Caudate nucleus (tissue), 63 donors: ENCODE measurements at places on chromosomes 5 and 9.

- DNase-seq, result no peak
Observed at GRCh38 chr9:111683392-111683791, 22.0 kb downstream of the GNG10 start.

GRCh38 chr5:113266227-113266912 is 168.4 kb downstream of the TSSK1B start:
- no peak for DNase-seq

GRCh38 chr5:6875376-6875775 is 162.1 kb downstream of the TENT4A start:
- no peak for DNase-seq

- no peak for DNase-seq
Observed at GRCh38 chr5:52798938-52799337, 11.2 kb downstream of the ITGA1 start.

- DNase-seq, result no peak
Observed at GRCh38 chr5:126878634-126879033, 101.7 kb downstream of the LMNB1 start.

- DNase-seq, result no peak
Observed at GRCh38 chr9:124506433-124506832, 766 bp downstream of the NR5A1 start.

DNA sequence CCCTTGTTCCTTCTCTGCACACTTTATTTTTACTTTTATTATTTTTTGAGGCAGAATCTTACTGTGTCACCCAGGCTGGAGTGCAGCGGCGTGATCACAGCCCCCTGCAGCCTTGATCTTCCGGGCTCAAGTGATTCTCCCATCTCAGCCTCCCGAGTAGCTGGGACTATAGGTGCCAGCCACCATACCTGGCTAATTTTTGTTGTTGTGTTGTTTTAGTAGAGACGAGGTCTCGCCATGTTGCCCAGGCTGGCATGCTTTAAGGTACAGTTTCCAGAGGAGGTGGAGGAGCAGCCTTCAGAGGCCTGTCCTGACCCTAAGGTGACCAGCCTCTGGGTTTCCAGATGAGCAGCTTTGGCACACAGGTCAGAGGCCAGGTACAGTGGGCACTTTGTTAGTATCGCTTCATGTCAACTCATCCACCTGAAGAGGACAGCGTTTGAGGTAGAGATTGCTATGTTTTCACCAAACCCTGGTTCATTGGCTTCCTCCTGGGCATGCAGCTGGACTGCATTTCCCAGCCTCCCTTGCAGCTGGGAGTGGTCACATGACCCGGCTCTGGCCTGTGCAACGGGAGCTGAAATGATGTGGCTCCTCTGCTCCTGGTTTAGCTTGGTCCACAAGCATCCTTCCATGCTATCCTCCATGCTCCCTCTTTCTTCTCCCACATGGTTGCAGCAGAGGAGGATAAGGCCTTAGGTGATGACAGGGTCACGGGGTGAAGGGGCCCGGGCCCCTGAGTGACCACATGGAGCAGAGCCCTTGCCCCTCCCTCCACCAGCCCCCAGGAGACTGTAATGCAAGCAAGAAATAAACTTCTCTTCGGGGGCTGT is 139.3 kb upstream of the IER5L start:
- DNase-seq, result no peak

DNA sequence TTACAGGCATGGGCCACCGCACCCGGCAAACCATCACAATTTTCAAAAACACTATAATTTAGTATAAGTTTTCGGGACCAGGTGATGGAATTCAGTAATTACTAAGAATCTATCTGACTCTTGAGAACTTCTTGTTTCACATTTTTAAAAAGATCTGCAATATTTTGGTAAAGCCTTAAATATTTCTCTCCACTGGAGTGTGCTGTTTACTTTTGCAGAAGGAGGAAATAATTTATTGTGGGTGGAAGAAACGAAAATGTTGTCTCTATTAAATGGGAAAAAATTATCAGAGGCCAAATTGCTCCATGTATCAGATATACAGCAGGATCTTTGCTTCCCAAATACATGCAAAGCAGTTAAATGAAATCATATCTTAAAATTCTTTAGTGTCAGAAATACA is 566.8 kb upstream of the CYLC2 start:
- no peak for DNase-seq

GRCh38 chr5:78659114-78659513 is 10.5 kb upstream of the LHFPL2 start:
- DNase-seq, result no peak

GRCh38 chr9:114315723-114316363 is 7.1 kb upstream of the ORM1 start:
- no peak for DNase-seq
